Smooth muscle cell of trachea (primary cell): ENCODE measurements at places on chromosomes 1 and 21. TPM values are rescaled to one million over a fixed set of nuclear protein-coding genes. Genes with fewer than 3 reads are reported as not detected.

FCRL2 gene
- total RNA-seq = not detected in 2 replicates

ACTN2 gene
- total RNA-seq = under 0.01 TPM in 2 replicates

OR2T6 gene
- total RNA-seq = not detected in 2 replicates

IGSF3 gene
- 0.33 and 0.44 TPM in 2 replicates for total RNA-seq

SMIM1 gene
- 2.8 and 8.1 TPM in 2 replicates for total RNA-seq

MCOLN2 gene
- 3.5 and 3.6 TPM in 2 replicates for total RNA-seq

KCNE2 gene
- not detected in 2 replicates for total RNA-seq

IFFO2 gene
- total RNA-seq = 5.5 and 7.8 TPM in 2 replicates
